Foreskin keratinocyte (primary cell): ENCODE measurements at places on chromosomes 2 and 18.

- DNase-seq, result no peak
These were observed 94.2 kb downstream of the FTCDNL1 start for GRCh38 chr2:199756743-199757142.

DNA sequence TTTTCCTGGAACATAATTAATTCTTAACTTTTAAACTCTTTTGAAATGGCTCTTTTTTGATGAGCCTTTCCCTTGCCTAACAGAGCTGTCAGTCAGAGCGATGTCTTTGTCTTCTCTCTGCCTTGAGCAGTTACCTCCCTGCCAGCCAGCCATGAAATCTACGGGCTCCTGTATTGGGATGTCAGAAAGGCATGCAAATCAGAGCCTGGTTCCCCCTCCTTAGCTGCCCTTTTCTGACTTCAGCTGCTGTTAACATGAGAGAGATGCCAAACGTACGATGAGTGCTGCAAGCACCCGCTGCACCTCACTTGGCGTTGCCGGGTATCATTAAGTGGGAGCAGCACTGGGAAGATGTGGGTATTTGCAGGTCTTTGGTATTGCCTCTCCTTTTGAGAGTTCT, 131.4 kb upstream of the BOD1L2 start:
- DNase-seq, result no peak

DNA sequence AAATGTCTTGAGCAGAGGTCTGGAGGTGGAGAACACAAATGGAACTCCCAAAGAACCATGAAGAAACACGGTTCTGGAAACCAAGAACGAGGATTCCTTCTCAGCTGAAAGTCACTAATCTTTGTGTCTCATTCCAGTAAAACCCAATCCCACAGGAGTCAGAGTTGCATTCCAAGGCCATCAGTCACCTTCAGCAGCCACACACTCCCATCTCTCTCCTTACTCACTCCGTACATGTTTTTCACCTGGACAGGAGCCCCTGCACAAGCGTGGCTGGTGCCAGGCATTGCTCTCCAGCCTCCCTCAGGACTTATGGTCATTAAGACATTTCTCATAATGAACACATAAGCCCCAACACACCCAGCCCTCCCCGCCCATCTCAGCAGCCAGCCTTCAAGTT, 175.4 kb upstream of the SIX2 start:
- peak; percentile 86 for DNase-seq

GRCh38 chr2:9269295-9269694, 62.7 kb downstream of the ASAP2 start:
- DNase-seq, result no peak
